Sigmoid colon (tissue), 7 donors: ENCODE measurements at places on chromosomes 7 and 10. TPM values are rescaled to one million over a fixed set of nuclear protein-coding genes. Genes with fewer than 3 reads are reported as not detected.

The SPAG6 gene
- total RNA-seq: not detected

The CNPY1 gene
- not detected for total RNA-seq

The AS3MT gene
- 7.9 TPM for total RNA-seq

The ITPRID1 gene
- not detected for total RNA-seq

The ANXA11 gene
- 63.2 TPM for total RNA-seq

The NME8 gene
- total RNA-seq: 0.36 TPM

DNA sequence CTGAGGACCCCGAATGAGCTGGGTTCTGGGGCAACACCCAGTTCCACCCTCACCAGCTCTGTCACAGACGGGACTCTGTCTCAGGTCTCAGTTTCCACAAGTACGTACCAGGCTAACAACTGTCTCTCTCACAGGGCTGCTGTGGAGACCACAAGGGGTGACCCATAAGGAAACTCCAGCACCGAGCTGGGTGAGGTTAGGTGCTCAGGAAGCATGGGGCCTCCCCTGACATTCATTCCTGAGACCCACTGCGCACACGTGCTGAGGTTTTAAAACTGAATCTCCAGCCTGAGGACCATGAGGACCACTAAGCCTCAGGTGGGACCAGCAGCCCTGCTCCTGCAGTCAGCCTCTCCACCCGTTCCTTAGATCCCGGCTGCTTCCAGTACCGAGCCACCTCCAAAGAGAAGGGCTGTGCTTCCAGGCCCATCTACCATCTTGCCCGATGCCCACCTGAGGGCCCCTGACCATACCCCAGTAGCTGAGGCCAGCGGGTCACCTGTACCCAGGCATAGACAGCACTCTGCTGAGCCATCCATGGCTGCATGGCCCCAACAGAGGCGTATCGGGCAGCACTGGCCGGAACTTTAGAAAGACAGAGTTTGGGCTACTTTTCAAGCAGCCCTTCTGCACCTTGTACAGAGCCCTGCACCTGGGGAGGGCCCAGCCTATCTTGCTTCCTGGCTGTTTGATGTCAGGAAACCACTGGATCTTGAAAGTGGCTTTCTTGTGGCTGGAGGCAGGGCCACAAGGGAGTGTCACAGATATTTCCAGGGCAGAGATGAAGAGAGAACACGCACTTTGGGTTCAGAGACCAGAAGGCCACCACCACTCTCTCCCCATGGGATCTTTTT lies 18.7 kb downstream of the HSPA12A start:
- no peak overlapping the region for H3K27ac ChIP-seq
- peak; percentile 53 for DNase-seq
- no peaks in the 10 kb centered on the region for H3K27me3 ChIP-seq
- H3K36me3 ChIP-seq: no peaks in the 10 kb centered on the region
- H3K4me3 ChIP-seq: no peak overlapping the region
- H3K4me1 ChIP-seq: no peaks in the 10 kb centered on the region

DNA sequence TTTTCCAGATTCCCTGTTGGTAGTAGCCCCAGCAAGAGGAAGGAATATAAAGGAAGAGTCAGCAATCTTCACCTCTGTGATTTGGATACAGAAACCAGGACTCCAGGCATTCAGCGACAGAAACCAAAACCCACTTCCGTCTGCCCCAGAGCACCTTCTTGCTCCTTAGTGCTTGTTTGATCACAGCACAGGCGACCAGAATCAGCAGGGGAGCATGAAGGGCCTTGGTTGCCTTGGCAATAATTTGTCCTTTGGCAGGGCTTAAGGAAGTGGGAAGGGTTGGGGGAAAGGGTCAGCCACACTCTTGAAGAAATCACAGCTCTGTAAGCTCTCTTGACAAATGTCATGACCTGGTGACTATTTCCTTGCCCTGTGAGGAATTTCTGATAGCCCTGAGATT lies 379.6 kb downstream of the OTUD1 start:
- H3K4me3 ChIP-seq: no peak overlapping the region
- no peaks in the 10 kb centered on the region for H3K4me1 ChIP-seq
- H3K27me3 ChIP-seq: no peaks in the 10 kb centered on the region
- no peaks in the 10 kb centered on the region for H3K36me3 ChIP-seq
- no peak for DNase-seq

GRCh38 chr10:70458329-70459060 lies 17.0 kb upstream of the NODAL start:
- peak overlapping the region; percentile 86 for H3K27ac ChIP-seq
- no peaks in the 10 kb centered on the region for H3K36me3 ChIP-seq
- no peaks in the 10 kb centered on the region for H3K27me3 ChIP-seq
- DNase-seq: peak; percentile 92
- H3K4me3 ChIP-seq: peak overlapping the region; percentile 44

- peaks cover 9% of the 10 kb centered on the region for H3K4me1 ChIP-seq
- H3K4me3 ChIP-seq: no peak overlapping the region
- H3K27me3 ChIP-seq: no peaks in the 10 kb centered on the region
- H3K27ac ChIP-seq: no peak overlapping the region
- H3K36me3 ChIP-seq: no peaks in the 10 kb centered on the region
- no peak for DNase-seq
Observed at GRCh38 chr7:36311539-36311938, 78.1 kb upstream of the ANLN start.

DNA sequence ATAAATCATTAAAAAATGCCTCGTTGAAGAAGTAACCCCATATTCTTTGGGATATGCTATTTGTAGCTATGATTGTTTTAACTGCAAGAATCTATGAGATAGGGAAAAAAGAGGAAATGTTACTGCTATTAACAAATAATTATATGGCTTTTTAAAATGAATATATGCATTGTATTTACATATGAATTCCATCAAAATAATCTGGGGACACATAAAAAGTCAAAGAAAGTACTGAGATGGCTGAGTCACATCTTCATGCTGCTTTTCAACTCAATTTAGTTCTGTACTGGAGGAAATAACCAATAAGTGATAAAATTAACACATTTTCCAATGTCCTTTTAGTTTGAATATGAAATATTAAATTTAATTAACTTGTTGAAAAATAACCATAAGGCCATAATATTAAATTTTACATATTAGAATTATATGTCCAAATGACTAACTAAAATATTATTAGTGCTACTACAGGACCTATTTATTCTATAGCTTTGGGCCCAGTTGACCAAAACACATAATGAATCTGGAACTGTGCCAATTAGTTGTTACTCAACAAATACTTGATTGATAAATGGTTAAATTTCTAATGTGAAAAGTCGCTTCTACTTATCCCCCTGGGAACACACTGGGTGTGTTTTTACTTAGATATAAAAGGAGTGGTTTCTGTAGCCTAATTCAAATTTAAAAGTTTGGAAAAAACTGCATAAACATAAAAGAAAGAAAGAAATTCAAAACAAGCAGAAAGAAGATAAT lies 214.6 kb upstream of the PFKP start:
- H3K27me3 ChIP-seq: no peaks in the 10 kb centered on the region
- H3K36me3 ChIP-seq: no peaks in the 10 kb centered on the region
- DNase-seq: no peak
- H3K4me1 ChIP-seq: no peaks in the 10 kb centered on the region
- H3K4me3 ChIP-seq: no peak overlapping the region

GRCh38 chr10:37344413-37344812 lies 219.0 kb downstream of the ANKRD30A start:
- no peak overlapping the region for H3K4me3 ChIP-seq
- no peaks in the 10 kb centered on the region for H3K4me1 ChIP-seq
- no peaks in the 10 kb centered on the region for H3K36me3 ChIP-seq
- H3K27ac ChIP-seq: no peak overlapping the region
- DNase-seq: no peak
- H3K27me3 ChIP-seq: no peaks in the 10 kb centered on the region

- H3K36me3 ChIP-seq: no peaks in the 10 kb centered on the region
- peaks cover 20% of the 10 kb centered on the region for H3K4me1 ChIP-seq
- peak overlapping the region; percentile 87 for H3K4me3 ChIP-seq
- no peaks in the 10 kb centered on the region for H3K27me3 ChIP-seq
- DNase-seq: no peak
- H3K27ac ChIP-seq: peak overlapping the region; percentile 98
Observed at GRCh38 chr7:21426286-21427181, 1.3 kb upstream of the SP4 start.

- no peak overlapping the region for H3K27ac ChIP-seq
- H3K4me3 ChIP-seq: no peak overlapping the region
- H3K36me3 ChIP-seq: no peaks in the 10 kb centered on the region
- DNase-seq: no peak
- H3K4me1 ChIP-seq: no peaks in the 10 kb centered on the region
- H3K27me3 ChIP-seq: no peaks in the 10 kb centered on the region
Observed at GRCh38 chr7:50022451-50022850, 70.6 kb downstream of the ZPBP start.

- H3K4me1 ChIP-seq: no peaks in the 10 kb centered on the region
- no peak overlapping the region for H3K27ac ChIP-seq
- DNase-seq: no peak
- H3K4me3 ChIP-seq: no peak overlapping the region
- H3K36me3 ChIP-seq: no peaks in the 10 kb centered on the region
Observed at GRCh38 chr10:88505680-88506215, 77.4 kb downstream of the RNLS start.

GRCh38 chr10:88118729-88119128 lies 255.3 kb downstream of the PTEN start:
- no peaks in the 10 kb centered on the region for H3K36me3 ChIP-seq
- no peak overlapping the region for H3K27ac ChIP-seq
- H3K4me3 ChIP-seq: no peak overlapping the region
- H3K27me3 ChIP-seq: no peaks in the 10 kb centered on the region

GRCh38 chr7:94398841-94399240 lies 4.1 kb downstream of the COL1A2 start:
- DNase-seq: no peak
- H3K27me3 ChIP-seq: no peaks in the 10 kb centered on the region
- peak overlapping the region; percentile 89 for H3K27ac ChIP-seq
- peaks cover 65% of the 10 kb centered on the region for H3K36me3 ChIP-seq
- H3K4me3 ChIP-seq: peak overlapping the region; percentile 58
- H3K4me1 ChIP-seq: peaks cover 40% of the 10 kb centered on the region

DNA sequence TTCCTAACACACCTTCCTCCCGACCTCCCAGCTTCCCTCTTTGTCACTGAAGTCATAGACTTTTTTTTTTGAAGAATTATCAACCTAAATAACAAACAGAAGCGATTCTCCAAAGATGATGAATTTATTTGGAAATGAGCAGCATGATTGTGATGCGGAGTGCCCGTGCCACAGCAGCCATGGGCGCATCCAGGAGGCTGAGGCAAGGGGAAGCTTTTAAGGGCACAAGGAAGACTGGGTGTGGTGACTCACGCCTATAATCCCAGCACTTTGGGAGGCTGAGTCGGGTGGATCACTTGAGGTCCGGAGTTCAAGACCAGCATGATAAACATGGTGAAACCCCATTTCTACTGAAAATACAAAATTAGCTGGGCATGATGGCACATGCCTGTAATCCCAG lies 16.2 kb upstream of the GIMAP8 start:
- H3K4me1 ChIP-seq: peaks cover 15% of the 10 kb centered on the region
- H3K27ac ChIP-seq: no peak overlapping the region
